ENCODE measurements at places on chromosomes 5 and 9. TPM values are rescaled to one million over a fixed set of nuclear protein-coding genes. Genes with fewer than 3 reads are reported as not detected.

DNA sequence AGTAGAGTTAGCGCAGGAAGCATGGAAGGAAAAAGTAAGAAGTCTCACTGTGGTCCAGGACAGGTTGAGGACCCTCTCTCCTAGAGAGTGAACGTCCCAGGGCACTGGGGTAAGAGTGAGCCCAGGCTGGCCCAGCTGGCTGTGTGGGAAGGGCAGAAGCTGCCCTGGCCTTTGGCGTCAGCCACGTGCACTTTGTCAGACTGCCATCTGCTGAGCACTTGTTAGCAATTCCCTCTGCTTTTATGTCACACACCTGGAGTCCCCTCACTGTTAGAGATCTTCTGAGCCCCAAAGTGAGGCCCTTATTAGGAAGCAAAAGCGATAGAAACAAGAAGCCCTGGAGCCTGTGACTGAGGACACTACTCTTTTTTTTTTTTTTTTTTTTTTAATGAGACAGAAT is 79.1 kb downstream of the UGCG start:
- peak; percentile 58 for DNase-seq

- DNase-seq = no peak
Observed at GRCh38 chr5:38783011-38783561, 62.7 kb upstream of the OSMR start.

DNA sequence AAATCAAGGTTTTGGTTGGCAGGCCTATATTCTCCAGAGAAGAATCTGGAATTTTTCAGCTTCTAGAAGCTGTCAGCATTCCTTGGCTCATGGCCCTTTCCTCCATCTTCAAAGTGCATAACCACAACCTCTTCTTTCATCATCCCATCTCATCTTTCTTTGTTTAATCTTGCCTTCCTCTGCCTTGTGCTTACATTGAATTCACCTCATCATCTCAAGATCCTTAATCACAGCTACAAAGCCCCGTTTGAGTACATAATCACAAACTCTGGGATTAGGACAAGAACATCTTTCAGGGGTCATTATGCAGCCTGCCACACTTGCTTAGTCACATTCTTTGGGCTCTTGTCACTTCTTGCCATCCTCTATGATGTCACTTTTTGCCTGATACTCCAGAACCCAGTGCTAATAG is 130.3 kb downstream of the FOXD1 start:
- no peak for DNase-seq

DNA sequence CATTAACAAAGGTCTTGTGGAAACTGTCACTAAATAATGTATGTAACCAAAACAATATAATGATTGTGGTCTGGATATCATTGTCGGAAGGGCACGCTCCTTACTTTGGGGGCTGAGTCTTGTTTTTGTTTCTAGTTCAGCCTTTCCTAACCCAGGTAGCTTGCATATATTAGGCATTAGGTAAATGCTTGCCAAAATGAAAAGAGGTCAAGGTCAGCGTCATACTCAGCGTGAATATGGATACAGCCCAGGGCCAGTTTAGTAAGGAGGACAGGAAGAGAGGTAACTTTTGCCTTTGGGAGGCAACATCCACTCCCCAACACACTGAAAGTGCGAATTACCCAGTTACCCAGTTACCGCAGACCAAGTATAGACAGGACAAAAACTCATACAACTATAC is 171.4 kb downstream of the RAB3C start:
- DNase-seq = no peak

The EQTN gene
- not detected for total RNA-seq

The ARAP3 gene
- total RNA-seq = 3.8 TPM

The ZFP37 gene
- total RNA-seq = 1.4 TPM

DNA sequence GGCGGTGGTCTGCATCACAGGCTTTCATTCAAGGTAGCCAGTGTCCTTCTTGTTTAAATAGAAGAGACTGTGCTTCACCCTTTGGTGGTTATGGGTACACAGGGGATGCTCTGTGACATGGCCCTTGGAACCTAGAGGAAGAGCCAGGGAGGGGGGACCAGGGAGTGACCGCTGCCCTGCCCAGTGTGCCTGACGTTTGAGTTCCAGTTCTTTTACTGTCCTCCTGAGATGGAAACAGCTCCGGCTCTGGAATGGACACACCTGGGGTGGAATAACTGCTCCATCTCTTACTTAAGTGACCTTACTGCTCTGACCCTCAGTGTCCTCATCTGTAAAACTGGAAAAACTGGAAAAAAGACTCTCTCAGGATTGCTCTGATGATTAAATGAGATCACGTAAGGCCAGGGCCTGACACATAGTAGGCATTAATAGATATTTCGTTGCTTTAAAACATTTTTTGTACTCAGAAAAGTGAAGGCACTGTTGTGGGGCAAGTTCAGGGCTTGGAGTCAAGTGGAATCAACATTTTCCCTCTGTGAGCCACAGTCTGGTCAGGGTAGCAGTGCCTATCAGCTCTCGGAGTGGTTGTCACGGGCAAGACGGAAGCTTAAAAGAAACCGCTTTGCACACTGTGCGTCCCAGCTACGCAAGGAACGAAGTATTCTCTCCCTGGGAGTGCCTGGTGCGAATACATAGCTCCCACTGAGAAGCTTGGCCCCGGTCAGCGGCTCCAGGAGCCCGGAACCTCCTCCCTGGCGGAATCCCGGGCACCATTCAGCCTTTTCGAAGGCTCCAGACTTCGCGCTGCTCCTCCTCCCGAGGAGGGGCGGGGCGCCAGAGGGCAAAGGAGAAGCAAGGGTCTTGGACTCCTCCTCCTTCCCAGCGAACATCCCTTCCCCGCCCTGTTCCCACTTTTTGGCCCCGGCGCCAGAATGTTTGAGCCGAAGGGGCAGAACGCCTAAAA is 5.8 kb downstream of the POU4F3 start:
- no peak for DNase-seq

DNA sequence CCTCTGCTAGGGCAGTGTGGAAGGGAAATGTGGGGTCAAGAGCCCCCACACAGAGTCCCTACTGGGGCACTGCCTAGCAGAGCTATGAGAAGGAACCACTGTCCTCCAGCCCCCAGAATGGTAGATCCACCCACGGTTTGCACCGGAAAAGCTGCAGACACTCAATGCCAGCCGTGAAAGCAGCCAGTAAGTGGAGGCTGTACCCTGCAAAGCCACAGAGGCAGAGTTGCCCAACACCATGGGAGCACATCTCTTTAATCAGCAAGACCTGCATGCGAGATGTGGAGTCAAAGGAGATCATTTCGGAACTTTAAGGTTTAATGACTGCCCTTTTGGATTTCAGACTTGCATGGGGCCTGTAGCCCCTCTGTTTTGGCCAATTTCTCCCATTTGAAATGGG is 52.2 kb downstream of the GKAP1 start:
- DNase-seq = no peak

GRCh38 chr9:115209601-115210306 is 91.8 kb upstream of the TNC start:
- no peak for DNase-seq

The FCN2 gene
- not detected for total RNA-seq

DNA sequence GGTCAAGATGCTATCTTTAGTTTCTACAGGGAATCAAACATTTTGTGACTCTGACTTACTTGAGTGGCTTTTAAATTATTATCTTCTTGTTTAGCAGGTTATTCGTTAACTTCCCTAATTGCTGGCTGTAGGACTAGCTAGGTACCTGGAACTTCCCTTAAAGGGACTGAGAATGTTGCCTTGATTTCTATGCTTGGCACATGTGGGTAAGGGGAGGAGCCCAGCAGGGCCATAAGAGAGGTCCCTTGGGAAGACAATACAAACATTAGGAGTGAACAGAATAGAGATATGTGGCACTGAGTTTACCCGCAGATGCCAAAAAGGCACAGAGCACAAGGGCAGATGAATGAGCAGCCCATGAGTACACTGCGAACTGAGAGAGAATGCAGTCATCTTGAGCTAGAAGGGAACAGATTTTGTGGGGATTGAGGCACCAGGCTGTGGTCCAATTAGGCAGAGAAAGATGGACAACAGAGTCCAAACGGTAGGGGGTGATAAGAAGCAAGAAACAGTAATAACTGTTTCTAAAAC is 9.8 kb downstream of the CKMT2 start:
- no peak for DNase-seq

DNA sequence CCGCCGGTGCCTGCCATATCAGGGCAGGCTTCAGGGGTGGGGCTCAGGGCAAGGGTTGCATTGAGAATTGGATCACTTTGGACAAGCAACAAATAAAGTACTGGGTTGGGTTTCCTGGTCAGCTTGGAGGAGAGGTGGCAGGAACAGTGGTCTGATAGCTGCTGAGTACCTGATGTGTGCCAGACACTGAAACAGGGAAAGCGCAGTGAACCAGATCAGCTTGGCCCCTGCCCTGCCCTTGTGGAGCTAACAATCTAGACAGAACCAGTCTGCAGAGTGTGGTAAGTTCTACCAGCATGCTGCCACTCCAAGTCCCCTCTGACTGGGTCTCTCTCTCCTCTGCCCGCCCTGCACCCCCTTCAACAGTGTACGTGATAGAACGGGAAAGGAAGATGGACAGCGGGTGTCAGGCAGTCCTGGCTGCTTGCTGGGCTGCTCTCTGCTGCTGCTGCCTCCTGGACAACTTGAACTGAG is 53.4 kb downstream of the CYSTM1 start:
- DNase-seq = no peak

GRCh38 chr9:17782430-17783149 is 203.7 kb downstream of the SH3GL2 start:
- DNase-seq = no peak

GRCh38 chr5:113266227-113266912 is 168.4 kb downstream of the TSSK1B start:
- DNase-seq = no peak

- no peak for DNase-seq
Observed at GRCh38 chr5:175308701-175309100, 135.3 kb downstream of the DRD1 start.

The SIT1 gene
- not detected for total RNA-seq

The SPTLC1 gene
- total RNA-seq = 97.0 TPM

- DNase-seq = no peak
Observed at GRCh38 chr9:84137968-84138367, 157.4 kb downstream of the RMI1 start.

DNA sequence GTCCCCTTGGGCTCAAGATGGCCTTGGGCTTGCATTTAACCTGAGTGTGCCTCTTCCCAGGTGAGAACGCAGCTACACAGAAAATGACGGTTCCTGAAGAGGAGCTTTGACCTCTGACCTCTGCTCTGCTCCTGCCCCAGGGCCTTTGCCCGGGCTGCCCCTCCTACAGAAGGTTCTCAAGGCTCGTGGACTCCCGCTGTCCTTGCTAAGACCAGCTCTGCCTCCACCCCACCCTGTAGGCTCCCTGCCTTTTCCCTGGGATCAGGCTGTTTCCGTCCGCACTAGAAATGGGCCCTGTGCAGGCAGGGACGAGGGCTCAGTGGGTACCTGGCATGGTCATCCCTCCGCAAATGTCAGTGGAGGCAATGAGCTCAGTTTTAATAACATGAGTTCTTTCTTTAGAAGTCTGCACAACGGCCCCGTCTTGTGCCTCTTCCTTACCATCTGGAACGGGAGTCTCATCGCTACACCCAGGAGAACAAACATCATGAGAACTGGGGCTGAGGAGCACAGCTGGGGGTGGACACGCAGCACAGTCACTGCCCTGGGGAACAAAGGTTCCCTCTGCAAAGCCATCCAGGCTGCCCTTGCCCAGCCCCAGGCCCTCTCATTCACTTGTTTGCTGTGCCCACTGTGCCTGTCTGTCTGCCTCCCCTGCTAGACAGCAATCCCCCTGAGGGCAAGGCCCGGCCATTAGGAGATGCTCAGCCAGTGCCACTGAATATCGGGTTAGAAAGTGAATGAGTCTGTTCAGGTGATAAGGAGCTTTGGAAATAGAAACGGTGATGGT is 26.7 kb upstream of the LPCAT1 start:
- no peak for DNase-seq

DNA sequence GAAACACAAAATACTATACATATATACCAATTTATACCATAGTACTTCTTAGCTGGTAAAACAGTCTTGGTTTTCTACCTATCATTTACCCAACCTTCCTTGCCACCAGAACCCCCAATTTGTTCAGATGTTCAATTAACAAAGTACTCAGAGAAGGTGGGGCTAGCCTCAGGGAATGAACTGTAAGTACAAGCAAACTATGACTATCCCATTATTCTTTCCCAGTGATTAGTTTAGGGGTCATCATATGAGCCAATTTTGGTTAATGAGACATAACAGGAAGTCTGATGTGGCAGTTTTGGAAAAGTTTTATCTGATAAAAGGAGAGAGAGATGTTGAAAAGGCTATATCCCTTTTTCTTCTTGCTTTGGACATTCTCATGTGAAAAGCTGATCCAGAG is 125.8 kb downstream of the DTWD2 start:
- DNase-seq = no peak

GRCh38 chr9:132631280-132631679 is 38.5 kb downstream of the DDX31 start:
- DNase-seq = no peak

The STK32A gene
- total RNA-seq = 9.6 TPM

- DNase-seq = no peak
Observed at GRCh38 chr9:94639999-94640376, 670 bp upstream of the FBP1 start.

GRCh38 chr9:111561165-111561719 is 36.3 kb downstream of the ZNF483 start:
- DNase-seq = no peak

DNA sequence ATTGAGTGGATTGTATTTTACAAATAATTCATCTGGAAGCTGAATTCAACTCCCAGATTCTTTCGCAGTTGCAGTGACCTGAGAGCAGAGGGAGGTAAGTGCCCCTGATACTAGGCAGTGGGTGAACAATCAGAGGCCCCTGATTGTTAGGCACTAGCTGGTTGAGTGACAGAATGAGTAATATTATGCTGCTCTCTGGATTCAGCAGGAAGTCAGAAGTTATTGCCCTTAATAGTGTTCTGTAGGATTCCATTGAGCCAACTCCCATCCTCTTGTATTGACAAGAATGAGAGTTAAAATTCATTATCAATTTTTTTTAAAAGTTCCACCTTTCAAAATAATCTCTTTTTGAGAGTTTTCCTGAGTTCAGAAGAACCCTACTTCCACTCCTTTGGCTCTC is 301.2 kb downstream of the DTWD2 start:
- no peak for DNase-seq

DNA sequence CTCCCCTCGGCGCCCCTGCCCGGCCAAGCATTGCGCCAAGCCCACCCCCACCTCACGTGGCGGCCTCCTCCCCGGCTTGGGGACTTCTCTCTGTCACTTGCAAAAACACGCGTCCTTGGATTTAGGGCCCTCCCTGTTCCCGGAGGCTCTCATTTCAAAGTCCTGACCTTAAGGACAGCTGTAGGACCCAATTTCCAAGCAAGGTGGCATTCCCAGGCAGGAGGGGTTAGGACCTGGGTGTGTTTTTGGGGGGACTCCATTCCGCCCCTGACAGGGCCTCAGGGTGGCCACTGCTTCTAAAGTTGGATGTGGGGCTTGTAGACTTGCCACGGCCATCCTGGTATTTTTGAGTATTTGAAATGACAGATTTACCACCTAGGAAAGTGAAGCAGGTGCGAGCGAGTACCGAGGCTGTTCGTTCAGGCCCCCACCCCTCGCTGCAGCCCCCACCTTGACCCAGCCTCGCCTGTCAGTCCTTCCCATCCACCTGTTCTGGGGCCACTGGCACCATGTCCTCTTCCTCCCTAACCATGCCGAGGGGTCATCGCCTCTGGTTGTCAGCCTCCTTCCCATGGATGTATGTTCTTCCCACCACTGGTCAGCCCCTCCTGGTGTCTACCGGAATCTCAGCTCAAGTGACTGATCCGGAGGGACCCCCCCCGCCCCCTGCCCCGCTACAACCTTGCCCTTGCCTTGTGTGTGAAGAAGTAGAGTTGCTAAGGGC is 52.4 kb downstream of the MRPL36 start:
- peak; percentile 76 for DNase-seq

GRCh38 chr9:21564175-21564574 is 82.1 kb upstream of the IFNE start:
- DNase-seq = no peak

All from lower leg skin (tissue), 4 donors.